NCI-H2171 treated with DMSO at 0.1 percent for 48 hours (cell line): ENCODE measurements at places on chromosomes 7 and 10.

DNA sequence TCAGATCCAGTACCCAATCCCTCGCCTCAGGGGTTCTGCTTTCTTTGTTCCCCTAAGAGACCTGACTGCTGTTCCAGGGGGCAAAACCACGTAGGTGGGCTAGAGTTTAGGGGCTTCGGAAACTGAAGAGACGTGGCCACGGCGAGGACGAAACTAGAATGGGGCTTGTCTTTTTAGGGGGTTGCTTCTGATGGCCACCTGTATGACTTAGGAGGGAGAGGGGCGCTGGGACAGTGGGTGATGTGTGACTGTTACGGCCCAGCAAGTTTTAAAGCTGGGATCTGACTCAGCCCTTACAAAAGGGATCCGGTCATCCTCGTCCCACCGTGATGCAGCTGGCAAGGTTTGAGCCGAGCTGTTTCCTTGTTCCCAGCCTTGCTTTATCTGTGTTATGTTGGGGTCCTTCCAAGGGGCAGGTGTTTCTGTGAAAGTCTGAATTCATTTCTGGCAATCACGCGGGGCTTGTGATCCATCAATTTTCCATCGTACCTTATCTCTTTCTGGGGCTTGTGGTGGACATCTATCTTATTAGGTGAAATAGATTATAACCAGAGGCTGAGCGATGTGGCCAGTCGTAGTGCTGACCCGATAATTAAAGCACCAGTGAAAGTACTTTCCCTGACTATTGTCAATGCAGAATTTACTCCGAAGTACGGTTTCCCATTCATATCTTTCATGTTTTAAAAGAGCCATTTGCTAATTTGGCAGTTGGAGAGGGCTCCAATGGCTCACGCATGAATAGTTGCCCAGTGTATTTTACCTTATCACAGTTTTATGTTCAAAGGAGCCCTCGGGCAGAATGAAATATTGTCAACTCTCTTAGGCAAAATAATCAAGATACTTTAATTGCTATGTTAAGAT, 830 bp downstream of the MET start:
- no peak for DNase-seq

DNA sequence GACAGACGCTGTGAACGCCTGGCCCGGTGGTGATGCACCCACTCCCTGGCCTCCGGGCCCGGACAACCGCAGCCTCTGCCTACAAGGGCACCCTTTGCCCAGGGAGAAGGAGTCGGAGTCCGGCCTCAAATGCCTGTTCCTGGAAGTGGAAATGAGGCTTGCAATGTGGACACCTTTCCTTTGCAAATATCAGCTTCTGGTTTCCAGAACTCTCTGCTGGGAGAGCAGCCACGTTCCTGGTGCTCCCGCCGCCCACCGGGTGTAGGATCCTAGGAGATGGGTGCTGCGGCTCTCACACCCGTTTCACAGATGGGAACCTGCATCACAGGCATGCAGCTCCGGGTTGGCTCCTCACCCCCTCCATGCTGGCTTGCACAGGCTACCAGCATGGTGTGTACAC, 2.9 kb downstream of the FOXL3 start:
- DNase-seq, result no peak

DNA sequence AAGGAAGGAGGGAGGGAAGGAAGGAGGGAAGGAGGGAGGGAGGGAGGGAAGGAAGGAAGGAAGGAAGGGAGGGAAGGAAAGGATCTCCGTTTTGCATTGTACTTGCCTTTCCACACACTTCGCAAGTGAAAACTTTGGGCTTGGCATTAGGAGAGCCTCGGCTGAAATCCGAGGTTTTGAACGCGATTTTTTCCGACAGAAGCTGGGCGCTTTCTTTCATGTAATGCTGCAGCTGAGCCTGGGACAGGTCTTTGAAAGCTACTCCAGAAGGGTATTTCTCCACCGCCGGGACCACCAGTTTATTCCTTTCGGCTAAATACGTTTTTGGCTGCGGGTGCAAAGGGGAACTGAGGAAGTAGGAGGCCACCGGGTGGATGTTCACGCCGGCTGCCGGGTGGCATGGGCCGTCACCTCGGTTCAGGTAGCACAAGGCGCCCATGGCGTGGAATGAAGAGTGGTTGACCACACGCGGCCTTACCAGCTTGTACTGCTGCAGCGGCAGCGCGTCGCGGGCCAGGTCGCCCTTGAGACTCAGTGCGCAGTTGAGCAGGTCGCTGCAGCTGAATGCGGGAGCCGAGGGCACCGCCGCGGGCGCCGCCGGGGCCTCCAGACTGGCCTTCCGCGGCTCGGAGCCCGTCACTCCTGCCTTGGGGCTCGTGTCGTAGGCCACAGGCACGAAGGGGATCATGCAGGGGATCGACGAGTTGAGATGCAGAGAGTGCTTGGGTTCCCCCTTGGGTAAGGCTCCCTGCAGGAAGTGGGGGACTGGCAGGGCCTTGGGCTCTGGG, 825 bp downstream of the FEZF1 start:
- no peak for DNase-seq

DNA sequence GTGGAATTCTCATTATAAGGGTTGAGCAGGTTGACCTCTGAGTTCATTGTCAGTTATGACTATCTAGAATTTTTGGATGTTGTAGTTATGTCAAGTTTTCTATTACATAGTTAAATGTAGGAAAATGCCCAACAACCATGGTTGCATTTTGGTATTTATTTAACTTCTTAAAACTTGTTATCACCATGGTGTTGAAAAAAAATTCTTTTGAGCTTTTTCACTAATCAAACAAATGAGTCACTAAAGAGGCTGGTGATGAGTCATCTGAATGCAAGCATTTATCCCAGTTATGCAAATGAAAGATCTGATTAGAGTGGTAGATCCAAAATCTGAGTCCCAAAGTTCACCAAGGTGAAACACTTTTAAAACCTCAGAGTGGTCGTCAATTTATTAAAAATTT, 624.7 kb upstream of the IGFBP3 start:
- DNase-seq, result no peak

GRCh38 chr10:95266674-95267095, 24.1 kb downstream of the PDLIM1 start:
- DNase-seq, result peak; percentile 42

DNA sequence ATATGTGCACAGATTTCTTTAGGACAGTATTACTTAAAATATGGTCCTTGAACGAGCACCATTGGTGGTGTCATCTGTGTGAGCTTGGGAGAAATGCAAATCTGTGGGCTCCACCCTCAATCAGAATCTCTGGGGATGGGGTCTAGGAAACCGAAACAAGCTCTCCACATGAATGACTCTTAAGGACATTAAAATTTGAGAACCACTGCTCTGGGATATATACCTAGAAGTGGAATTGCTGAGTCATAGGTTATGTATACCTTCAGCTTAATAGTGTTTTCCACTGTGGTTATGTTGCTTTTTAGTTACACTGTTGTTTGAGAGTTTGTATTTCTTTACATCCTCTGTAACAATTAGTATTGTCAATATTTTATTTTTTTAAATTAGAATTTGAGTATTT, 24.0 kb downstream of the ZNRF2 start:
- DNase-seq, result peak; percentile 80

- DNase-seq, result no peak
These were observed 305.6 kb downstream of the LRMDA start for GRCh38 chr10:75736889-75737579.

DNA sequence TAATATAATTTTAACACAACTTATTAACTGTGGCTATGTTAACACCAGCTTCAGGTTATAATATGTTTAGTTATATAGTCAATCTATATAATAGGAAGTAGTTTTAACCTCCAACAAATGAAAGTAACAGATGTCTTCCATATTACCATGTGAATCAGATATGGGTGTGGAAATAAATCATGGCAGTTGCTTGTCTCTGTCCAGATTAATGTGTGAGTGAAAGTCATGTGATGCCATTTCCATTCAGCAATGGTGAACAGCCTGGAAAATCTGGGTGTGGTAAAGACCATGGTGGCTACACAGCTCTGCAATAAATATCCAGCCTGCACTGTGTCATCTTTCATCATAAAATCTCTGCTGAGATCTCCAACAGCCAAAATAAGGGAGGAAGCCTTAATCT, 27.8 kb downstream of the HEPACAM2 start:
- DNase-seq, result peak; percentile 34
